ENCODE measurements at places on chromosomes 12 and 14.

GRCh38 chr12:42575717-42576116 lies 13.8 kb downstream of the PRICKLE1 start:
- no peak for DNase-seq

GRCh38 chr12:125346362-125346761 lies 281.1 kb downstream of the AACS start:
- DNase-seq: no peak

DNA sequence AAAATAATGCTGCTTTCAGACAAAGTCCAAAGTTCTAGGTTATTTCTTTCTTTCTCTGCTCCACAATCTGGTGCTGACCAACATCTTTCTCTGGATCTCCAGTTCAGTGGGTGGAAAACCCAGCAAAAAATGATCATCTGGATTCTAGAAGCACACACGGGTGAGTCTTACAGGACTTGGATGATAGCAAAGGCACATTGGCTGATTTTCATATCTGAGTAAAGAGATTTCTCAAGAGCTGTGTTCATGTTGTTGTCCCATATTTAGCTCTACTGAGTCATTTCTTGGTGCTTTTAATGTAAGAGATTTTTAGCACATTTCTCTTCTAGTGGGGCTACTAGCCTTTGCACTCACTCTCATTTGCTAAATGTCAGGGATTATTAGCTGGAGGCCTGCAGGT lies 336.7 kb downstream of the GALC start:
- DNase-seq: no peak

DNA sequence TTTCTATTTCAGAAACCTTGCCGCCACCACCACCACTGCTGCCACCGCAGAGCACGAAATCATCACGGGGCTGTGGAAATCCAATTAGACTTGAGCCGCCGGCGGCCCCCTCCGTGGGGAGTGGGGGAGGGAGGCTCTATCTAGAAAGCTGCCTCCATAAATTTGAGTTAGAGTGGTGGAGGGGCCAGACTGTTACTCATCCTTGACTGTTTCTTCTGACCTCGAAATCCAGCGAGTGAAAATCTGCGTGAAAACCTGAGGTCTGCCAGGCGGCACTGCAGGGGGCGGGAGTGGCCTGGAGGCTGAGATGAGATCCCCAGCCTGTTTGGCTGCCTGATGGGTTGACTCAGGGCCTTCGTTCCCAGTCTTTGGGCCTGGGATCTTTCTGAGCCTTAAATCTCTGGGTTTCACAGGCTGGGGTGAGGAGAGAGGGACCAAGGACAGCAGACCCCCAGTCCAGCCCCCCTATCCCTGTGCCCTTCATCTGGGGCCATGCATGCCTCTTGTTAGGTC lies 29.9 kb downstream of the TSPAN9 start:
- DNase-seq: no peak

GRCh38 chr12:57816001-57816854 lies 2.3 kb downstream of the AVIL start:
- DNase-seq: no peak

GRCh38 chr12:5525783-5526367 lies 94.0 kb downstream of the NTF3 start:
- no peak for DNase-seq

GRCh38 chr14:98231210-98231609 lies 1040.8 kb downstream of the BCL11B start:
- DNase-seq: no peak

DNA sequence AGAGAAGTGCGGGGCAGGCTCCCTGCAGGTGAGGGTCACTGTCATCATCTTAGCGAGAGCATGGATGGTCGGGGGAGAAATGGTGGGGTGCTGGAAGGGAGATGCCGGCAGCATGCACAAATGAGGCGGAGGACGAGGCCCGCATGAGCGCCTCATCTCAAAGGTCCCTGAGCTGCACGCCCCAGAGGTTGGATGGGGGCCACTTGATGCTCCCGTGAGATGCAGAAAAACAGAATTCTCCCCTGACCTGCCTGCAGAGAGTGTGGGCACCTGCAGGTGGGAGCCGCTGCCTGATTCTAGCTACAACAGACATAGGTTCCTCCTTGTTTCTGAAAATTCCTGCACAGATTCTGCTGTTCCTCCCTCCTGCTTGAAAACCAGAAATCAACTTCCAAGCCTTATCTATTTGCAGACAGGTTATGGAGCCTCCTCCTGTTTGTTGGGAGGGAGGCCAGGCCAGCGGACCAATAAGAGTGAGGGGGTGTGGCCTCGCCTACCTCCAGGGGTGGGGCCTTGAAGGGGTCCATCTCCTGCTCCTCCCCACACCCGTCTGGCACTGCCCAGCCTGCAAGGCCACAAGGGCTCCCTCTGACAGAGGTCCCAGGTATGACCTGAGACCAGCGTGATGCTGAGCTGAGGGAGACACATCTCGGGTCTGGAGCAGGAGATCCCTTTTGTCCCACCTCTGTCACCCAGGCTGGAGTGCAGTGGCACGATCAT lies 67.2 kb downstream of the KDM2B start:
- no peak for DNase-seq

DNA sequence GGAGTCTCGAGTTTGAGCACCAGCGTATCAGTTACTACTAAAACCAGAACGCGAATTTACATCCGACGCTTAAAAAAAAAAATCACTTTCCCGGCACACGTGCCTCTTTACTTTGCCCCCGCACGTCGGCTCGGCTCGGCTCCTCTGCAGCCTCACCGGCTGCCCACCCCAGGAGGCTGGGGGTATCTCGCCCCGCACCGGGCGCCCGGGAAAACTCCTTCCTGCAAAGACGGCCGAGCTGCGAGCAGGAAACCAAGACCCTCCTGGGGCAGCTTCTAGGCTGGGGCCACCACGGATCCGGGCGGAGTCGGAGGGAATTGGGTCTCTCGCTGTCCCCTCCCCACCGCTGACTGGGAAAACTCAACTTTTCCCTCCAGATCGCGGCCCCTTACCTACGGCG lies 610 bp downstream of the VSIG10 start:
- DNase-seq: peak; percentile 17

- no peak for DNase-seq
Observed at GRCh38 chr12:2009623-2010022, 5.4 kb upstream of the DCP1B start.

DNA sequence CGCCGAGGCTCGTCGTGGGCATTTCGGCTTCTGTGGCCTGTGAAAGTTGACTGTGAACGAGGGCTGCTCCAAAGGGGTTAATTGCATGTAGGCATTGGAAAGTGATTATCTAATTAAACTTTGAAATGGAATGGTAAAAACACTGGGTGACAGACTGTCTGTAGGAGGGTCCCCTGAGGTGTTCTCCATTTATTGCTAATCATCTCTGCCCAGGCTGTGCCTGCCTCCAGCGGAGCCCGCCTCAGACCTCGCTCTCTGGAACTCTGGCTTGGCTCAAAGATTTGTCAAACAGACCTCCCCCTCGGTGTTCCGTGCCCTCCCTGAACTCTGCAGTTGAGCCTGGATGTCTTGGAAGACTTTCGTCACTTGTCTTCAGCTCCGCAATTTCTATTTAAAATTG lies 50.2 kb upstream of the VRK1 start:
- no peak for DNase-seq

DNA sequence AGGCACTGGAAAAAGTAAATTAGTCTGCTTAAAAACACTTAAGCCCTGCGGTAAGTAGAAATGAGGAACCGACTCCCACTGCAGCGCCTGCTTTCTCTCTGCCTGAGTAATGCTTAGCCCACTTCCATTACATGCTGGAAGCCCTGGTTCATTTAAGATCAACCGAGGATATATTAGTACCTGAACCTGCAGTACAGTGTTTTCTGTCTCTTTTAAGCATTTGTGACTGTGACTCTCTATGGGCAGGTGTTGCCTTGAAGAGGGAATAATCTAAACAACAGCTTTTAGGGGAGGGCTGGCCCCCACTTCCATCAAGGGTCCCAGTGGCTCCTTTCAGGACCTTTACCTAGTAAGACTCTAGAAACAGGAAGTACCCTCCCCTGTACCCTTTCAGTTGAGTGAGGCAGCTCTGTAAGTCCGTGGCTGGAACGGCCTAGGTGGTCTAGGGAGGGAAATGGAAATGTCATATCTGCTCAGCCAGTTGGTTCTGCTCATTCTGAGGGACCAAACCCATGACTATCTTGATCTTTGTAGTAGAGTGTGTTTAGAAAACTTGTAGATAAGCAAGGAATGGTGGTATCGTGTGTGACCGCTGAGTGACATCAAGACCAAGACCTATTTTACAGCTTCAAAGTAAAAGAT lies 56.2 kb downstream of the FNTB start:
- DNase-seq: peak; percentile 23

DNA sequence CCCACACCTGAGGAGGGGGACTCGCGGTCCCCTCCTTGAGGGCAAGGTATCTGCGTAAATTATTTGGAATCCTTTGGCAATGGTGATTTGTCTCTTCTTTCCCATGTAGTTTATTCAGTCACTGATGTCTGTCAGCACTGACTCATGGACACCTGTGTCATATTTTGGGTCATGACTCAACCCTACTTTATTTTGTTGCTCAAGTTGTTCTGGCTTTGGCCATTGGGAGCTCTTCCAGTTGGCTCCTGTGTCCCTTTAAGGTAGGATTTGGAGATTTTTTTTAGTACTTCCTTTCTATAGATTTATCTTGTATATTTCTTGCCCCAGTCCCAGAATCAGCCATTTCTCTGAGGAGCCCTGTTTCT lies 47.4 kb upstream of the C14orf180 start:
- DNase-seq: no peak

DNA sequence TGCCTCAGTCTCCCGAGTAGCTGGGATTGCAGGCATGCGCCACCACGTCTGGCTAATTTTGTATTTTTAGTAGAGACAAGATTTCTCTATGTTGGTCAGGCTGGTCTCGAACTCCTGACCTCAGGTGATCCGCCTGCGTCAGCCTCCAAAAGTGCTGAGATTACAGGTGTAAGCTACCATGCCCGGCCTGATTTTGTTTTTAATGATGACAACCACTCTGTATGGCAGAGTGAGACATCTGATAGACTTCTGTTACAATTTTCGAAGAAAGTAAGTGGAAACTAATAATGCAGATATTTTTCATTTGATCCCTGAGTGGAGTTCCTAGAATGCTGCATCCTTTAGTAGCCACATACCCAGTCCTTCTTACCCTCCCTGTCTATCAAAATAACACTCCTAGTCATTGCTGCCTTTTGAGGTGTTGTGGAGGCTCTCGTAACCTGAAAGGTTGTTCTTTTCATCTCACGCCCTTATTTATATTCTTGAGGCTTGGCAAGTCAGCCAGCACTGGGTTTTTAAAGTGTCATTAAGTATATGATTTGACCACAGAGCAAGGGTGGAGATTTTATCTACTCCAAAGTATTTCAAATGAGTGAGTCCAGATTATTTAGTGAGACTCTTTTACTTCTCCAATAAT lies 5.9 kb upstream of the EID3 start:
- no peak for DNase-seq

DNA sequence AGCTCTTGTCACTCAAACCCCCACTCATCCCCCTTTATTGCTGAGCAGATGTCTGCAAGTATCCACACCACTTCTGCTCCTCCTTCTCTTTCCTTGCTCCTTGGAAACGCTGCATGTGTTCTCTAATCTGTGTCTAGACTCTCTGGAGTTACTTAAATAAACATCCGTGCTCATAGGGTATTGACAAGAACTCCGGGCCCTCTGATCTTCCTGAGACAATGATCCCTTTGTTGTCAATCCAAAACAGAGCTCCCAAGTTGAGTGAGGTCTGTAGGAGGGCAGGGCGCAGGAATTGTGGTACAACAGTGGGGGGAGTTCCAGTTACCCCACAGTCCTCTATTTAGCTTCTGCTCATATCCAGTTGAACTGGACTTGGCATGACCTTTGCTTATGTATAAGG lies 489.0 kb downstream of the SNAPC1 start:
- no peak for DNase-seq
